Fibroblast of the conjunctiva (primary cell): ENCODE measurements at places on chromosomes 13 and 19.

GRCh38 chr13:84569366-84569765 is 687.1 kb upstream of the SLITRK1 start:
- no peak for DNase-seq

- no peak for DNase-seq
These were observed 31.3 kb upstream of the ASF1B start for GRCh38 chr19:14167576-14168138.

DNA sequence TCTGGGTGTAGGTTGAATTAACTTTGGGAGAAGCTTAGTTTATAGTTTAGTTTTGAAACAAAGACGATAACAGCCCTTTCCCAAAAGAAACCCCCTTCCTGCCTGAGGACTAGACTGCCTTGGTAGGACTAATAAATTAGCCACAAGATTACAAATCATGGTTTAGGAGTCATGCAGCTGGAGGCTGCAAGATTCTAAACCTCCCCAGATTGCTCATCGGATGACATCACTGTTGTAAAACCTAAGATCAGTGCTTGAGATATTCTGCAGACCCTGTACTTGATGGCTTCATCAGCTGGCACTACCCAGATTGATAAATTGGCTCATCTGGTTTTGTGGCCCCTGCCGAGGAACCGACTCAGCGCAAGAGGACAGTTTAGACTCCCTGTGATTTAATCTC is 35.9 kb upstream of the MPHOSPH8 start:
- no peak for DNase-seq

- DNase-seq = no peak
These were observed 303.3 kb downstream of the POU4F1 start for GRCh38 chr13:78299832-78300623.

GRCh38 chr13:78701383-78701782 is 42.4 kb upstream of the OBI1 start:
- DNase-seq = no peak

DNA sequence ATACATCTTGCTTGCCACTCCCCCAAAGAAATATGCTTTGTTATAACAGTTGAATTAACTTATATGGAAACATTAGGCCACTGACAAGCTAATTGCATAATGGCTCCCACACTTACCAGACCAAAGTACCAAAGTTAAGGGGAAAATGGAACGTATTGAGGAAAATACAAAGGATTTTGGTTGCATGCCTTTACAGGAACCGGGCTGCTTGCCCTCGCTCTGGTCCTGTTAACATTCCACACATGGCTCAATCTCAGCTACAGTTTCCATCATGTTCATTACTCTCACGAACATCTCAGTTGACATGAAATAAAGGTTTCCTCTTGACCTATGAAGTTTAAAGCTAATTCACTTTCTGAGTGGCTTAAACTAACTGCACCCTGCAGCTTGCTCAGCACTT is 220.7 kb upstream of the RXFP2 start:
- no peak for DNase-seq

- DNase-seq = no peak
These were observed 85.3 kb downstream of the KCTD12 start for GRCh38 chr13:76800943-76801342.

DNA sequence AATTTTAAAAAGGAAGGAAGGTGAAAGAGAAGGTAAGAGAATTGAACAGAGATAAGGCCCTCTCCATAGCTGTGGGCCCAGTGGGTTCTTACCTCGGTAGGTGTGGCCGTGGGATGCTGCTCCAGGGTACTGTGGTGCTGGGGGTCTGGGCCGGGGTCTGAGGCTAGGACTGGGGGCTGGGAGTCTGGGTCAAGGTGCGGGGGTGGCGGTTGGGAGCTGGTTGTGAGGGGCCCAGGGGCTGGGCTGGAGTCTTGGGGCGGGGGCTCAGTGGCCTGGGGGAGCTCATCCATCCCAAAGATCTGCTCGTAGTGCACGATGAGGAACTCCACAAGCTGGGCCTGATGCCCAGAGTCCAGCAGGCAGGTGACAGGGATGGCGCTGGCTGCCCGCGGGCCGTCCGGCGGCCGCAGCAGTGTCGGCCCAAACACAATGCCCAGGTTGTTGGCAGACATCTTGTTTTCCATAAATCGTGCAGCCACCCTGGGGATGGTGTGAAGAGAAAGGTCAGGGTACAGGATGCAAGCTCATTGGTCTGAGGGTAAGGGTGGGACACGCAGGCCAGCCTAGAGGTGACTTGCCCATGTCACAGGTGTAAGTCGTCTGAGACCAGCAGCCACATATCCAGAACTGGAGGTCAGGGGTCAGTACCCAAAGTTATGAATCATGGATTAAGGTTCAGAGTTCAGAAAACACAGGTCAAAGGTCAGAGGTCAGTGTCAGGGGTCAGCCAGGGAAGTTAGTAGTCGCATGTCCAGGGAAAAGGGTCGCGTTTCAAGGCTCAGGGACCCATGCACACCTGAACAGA is 5.9 kb upstream of the LPAR2 start:
- DNase-seq = no peak

DNA sequence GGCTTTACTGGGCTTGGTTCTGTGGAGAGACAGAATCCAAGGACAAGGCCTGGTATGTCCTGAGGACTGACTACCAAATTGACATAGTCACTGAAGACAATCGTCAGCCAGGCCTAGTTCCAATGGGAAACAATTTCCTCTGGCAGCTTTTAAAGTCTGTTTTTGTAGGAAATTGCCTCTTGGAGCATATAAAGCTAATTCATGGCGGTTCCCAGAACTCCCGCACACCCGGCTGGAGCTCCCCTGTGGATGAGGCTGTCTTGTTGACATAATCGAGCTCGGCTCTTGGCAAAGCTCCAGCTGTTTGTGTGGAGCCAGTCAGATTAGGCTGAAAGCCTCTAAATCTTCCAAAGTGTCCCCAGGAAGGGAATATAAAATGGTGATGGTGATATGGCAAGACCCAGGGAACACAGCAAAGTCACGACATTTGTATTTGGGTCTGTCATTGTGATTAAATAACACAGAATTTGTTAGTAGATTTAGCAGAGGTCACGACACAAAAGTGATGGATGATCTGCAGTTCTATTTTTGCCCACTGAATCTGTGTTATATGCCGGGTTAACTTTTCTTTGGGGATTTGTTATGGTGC is 395.0 kb downstream of the PCDH9 start:
- no peak for DNase-seq

DNA sequence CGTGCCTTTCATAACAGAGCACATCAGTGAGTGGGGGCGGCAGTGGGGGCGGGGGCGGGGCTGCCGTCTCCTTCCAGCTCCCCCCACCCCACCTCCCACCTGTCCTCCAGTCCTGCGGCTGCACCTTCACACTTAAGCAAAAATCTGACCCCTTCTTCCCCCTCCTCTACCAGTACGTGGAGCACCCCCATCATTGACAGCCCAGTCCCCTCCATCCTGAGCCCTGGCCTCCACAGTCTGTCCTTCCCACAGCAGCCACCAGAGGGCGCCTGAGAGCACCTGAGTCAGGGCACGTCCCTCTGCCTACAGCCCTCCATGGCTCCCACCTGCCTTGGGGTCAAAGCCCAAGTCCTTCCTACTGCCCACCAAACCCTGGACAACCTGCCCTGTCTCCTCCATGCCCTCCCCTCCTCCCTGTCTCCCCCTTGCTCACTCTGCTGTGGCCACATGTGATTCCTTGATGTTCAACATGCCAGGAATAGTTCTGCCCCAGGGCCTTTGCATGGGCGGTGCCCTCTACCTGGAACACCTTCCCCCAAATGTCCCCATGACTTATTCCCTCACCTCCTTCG is 4.0 kb downstream of the EBI3 start:
- DNase-seq = no peak

DNA sequence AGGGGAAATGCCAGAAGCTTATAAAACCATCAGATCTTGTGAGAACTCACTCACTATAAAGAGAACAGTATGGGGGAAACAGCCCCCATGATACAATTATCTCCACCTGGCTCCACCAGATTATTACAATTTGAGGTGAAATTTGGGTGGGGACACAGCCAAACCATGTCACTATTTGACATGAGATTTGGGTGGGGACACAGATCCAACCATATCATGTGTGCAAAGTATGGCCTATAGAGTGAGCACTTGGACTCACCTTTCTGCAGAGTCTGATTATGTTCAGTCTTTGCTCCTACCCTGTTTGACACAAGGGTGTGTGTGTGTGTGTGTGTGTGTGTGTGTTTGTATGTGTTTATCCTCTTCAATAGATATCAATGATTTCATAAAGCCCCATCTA is 287.5 kb downstream of the ZNF536 start:
- no peak for DNase-seq

DNA sequence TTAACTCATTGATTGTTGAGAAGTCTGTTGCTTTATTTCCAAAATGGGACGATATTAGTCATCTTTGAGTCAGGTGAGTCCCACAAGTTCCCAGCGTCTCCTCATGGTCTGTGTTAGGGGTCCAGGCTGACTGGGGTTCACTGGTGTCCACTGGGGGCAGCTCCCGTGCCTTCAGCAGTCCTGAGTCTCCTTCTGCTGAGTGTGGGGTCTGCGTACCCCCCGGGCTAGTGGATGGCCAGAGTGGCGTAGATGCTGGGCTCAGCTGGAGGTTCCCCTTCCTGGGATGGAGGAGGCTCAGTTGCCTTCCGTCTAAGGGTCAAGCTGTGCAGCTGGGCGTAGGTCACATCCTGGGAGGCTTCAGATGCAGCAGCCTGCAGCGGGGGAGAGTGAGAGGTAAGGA is 5.9 kb downstream of the LILRB3 start:
- no peak for DNase-seq

DNA sequence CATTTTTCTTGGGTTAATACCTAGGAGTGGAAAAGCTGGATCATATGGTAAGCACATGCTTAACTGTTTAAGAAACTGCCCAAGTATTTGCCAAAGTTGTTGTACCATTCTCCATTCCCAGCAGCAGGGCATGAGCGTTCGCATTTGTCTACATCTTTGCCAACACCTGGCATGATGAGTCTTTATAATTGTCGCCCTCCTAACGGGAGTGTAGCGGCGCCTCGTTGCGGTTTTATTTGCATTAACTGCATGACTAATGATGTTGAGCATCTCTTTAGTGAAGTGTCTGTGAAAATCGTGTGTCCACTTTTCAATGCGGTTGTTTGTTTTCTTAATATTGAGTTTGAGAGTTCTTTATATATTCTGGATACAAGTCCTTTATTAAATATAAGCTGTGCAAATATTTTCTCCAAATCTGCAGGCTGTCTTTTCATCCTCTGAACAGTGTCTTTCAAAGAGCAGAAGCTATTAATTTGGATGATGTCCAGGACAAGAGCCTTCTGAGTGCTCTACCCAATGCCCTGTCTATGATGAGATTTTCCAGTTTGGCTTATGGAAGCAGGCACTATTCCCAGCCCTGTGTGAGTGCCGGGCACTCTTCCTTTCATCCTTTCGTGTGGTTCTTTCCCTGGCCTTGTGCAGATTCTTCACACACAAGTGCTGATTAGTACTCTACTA is 202.0 kb downstream of the FOXO1 start:
- DNase-seq = no peak

GRCh38 chr19:49272204-49272603 is 52.8 kb downstream of the SLC6A16 start:
- no peak for DNase-seq

- peak; percentile 87 for DNase-seq
These were observed at the start of gene EMP3 for GRCh38 chr19:48325265-48325910. EMP3 (plus strand) TSS chr19:48325552; CDS start chr19:48326845, 1,293 bp downstream.

- DNase-seq = peak; percentile 68
These were observed 109.8 kb downstream of the CACNA1A start for GRCh38 chr19:13396250-13397080.

DNA sequence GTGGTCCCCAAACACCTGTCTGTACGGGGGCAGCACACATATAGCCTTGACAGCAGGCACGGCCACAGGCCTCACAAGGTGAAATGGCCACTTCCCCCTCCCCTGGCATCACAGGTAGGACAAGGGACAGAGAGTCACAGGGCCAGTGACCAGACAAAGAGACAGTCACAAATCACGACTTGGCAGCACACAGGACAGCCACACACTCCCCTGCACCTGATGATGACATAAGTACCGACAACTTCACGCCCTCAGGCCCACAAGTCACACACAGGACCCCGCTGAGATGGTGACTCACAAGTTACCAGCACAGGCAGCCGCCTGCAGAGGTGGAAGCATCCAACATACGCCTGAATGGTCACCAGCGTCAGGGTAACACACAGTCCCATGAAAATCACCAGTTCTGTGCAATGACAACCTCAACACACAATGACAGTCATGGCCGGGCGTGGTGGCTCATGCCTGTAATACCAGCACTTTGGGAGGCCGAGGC is 16.5 kb downstream of the TYK2 start:
- DNase-seq = no peak

GRCh38 chr13:50594276-50595051 is 249.0 kb downstream of the DLEU7 start:
- no peak for DNase-seq

- DNase-seq = peak; percentile 64
These were observed 5.7 kb upstream of the FOXO1 start for GRCh38 chr13:40671956-40672764.

GRCh38 chr13:73656863-73657262 is 477.3 kb downstream of the KLF12 start:
- DNase-seq = no peak

DNA sequence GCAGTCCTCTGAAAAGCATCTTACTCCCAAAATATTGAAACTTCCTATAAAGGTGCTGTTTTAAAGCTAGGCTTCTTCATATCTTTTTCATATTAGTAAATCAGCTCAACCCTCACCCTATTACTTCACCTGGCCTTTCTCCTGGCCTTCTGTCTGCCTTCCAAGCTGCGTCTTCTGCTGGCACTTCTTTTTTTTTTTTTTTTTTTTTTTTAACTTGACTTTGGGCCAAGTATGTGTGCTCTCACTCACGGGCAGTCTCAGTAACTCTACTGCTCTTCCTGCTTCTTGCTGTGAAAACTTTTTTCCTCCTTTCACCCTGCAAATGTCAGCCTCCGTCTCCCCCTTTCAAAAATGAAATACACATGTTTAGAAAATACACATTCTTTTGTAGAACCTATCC is 41.2 kb upstream of the KCTD4 start:
- peak; percentile 33 for DNase-seq

GRCh38 chr13:36343766-36344165 is 2.4 kb downstream of the SPART start:
- no peak for DNase-seq

GRCh38 chr19:4121815-4122214 is 2.1 kb downstream of the MAP2K2 start:
- DNase-seq = no peak

GRCh38 chr13:38350114-38350617 is 515 bp downstream of the UFM1 start:
- peak; percentile 18 for DNase-seq

- peak; percentile 68 for DNase-seq
These were observed 51.6 kb upstream of the UBL3 start for GRCh38 chr13:29901710-29902631.

GRCh38 chr13:109787135-109787954 is 962 bp upstream of the IRS2 start:
- no peak for DNase-seq

- DNase-seq = no peak
These were observed 10.2 kb upstream of the EBPL start for GRCh38 chr13:49701491-49701890.
